ENCODE measurements at places on chromosomes 1 and 21. TPM values are rescaled to one million over a fixed set of nuclear protein-coding genes. Genes with fewer than 3 reads are reported as not detected.
A peak's percentile ranks its signal among the peaks of the same experiment; 100 is the strongest.

The HNRNPCL2 gene
- not detected for total RNA-seq

The WNT3A gene
- total RNA-seq, result not detected

The CSRP1 gene
- total RNA-seq, result 51.8 TPM

The ZNF648 gene
- total RNA-seq, result not detected

The NUAK2 gene
- 4.5 TPM for total RNA-seq

The RNPEP gene
- 48.3 TPM for total RNA-seq

The S100A10 gene
- 257 TPM for total RNA-seq

The CD48 gene
- 194 TPM for total RNA-seq

The ERICH3 gene
- total RNA-seq, result not detected

DNA sequence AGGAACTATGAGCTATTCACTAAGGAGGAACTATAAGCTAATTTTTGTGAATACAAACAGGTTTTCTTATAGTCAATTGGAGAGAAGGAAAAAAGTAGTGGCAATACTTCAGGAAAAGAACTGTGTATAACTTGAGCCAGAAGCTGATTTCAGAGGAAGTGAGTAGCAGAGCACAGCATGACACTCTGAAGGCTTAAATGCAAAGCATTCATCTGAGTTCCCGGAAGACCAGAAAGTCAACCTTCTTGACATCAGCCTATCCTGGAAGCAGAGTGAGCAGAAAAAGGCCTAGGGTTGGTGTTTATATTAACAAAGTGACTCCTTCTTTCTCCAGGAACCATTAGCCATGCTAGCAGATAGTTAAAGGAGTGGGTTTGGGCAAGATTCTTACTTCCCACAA, 545.2 kb downstream of the MRPL39 start:
- H3K27me3 ChIP-seq, result no peaks in the 10 kb centered on the region
- no peak for DNase-seq
- H3K4me3 ChIP-seq, result no peak overlapping the region
- H3K27ac ChIP-seq, result no peak overlapping the region

- no peak overlapping the region for H3K27ac ChIP-seq
- H3K4me3 ChIP-seq, result no peak overlapping the region
- DNase-seq, result no peak
- no peaks in the 10 kb centered on the region for H3K27me3 ChIP-seq
- peaks cover 24% of the 10 kb centered on the region for H3K4me1 ChIP-seq
Measured at GRCh38 chr1:31647106-31647505, 2.4 kb upstream of the PEF1 start.

GRCh38 chr21:45378258-45378966, 26.6 kb upstream of the COL18A1 start:
- H3K4me1 ChIP-seq, result no peaks in the 10 kb centered on the region
- H3K27ac ChIP-seq, result no peak overlapping the region
- no peak overlapping the region for H3K4me3 ChIP-seq
- no peak for DNase-seq
- H3K36me3 ChIP-seq, result no peaks in the 10 kb centered on the region
- peaks cover 24% of the 10 kb centered on the region for H3K27me3 ChIP-seq

DNA sequence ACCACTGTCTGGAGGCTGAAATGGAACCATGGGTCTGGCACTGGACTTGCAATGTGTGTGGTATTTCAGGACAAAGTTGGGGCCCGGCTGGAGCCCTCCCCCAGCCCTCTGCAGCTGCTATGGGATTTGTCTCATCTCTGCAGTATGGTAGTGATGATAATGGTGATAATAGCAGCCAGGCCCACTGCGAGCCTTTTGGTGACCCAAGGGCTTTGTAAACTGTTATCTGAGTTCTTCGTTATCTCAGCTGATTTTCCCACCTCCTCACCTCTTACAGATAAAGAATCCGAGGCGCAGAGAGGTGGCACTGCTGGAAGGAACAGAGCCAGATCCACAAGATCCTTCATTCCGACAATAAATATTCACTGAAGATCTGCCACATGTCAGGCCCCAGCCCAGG, 11.7 kb upstream of the WNT4 start:
- no peak overlapping the region for H3K27ac ChIP-seq
- no peaks in the 10 kb centered on the region for H3K4me1 ChIP-seq
- H3K27me3 ChIP-seq, result peaks cover 10% of the 10 kb centered on the region
- H3K4me3 ChIP-seq, result no peak overlapping the region
- no peak for DNase-seq
- H3K36me3 ChIP-seq, result no peaks in the 10 kb centered on the region

- H3K27me3 ChIP-seq, result no peaks in the 10 kb centered on the region
- H3K4me1 ChIP-seq, result no peaks in the 10 kb centered on the region
- DNase-seq, result no peak
- no peak overlapping the region for H3K4me3 ChIP-seq
Measured at GRCh38 chr1:182811975-182812722, 22.6 kb downstream of the NPL start.

GRCh38 chr1:30700528-30701257, 22.7 kb downstream of the MATN1 start:
- no peaks in the 10 kb centered on the region for H3K27me3 ChIP-seq
- H3K36me3 ChIP-seq, result no peaks in the 10 kb centered on the region
- H3K27ac ChIP-seq, result no peak overlapping the region
- no peaks in the 10 kb centered on the region for H3K4me1 ChIP-seq

DNA sequence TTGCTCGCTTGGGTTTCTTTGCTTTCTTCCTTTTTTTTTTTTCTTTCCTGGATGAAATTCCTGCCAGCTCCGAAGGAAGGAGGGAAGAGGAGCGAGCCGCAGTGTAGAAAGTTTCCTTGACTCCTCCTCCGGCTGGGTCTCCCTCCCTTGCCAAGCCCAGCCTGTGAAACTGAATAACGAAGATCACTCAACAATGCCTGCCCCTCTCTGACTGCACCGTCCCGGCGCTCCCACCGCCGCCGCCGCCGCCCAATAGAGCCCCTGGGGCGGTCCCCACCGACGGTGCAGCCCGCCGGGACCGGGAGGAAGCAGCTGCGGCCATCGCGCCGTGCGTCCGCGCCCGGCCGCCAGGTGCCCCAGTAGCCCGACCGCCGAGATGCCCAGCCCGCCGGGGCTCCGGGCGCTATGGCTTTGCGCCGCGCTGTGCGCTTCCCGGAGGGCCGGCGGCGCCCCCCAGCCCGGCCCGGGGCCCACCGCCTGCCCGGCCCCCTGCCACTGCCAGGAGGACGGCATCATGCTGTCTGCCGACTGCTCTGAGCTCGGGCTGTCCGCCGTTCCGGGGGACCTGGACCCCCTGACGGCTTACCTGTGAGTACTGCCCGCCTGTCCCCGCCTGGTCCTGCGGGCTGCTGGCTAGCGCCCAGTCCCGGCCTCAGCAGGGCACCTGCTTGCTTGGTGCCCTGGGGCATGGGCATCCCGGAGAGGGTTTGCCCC, at the start of gene LGR6:
Gene LGR6, plus strand, starts transcription at position 186 of the 714 bp plus-strand sequence. Its CDS starts 191 bp downstream, at position 377.
- H3K4me1 ChIP-seq, result peaks cover 7% of the 10 kb centered on the region
- DNase-seq, result no peak
- H3K36me3 ChIP-seq, result no peaks in the 10 kb centered on the region
- H3K27ac ChIP-seq, result no peak within 1 kb of the TSS
- H3K4me3 ChIP-seq, result no peak within 1 kb of the TSS

- no peak for DNase-seq
- H3K4me3 ChIP-seq, result no peak overlapping the region
- H3K27ac ChIP-seq, result peak overlapping the region; percentile 43
- H3K36me3 ChIP-seq, result peaks cover 37% of the 10 kb centered on the region
- H3K4me1 ChIP-seq, result peaks cover 83% of the 10 kb centered on the region
Measured at GRCh38 chr1:89616844-89617627, 15.9 kb upstream of the LRRC8C start.

- no peaks in the 10 kb centered on the region for H3K36me3 ChIP-seq
- H3K27me3 ChIP-seq, result peaks cover 32% of the 10 kb centered on the region
- no peak overlapping the region for H3K4me3 ChIP-seq
- peak; percentile 32 for DNase-seq
Measured at GRCh38 chr21:41612674-41613532, 104.9 kb upstream of the TMPRSS2 start.

DNA sequence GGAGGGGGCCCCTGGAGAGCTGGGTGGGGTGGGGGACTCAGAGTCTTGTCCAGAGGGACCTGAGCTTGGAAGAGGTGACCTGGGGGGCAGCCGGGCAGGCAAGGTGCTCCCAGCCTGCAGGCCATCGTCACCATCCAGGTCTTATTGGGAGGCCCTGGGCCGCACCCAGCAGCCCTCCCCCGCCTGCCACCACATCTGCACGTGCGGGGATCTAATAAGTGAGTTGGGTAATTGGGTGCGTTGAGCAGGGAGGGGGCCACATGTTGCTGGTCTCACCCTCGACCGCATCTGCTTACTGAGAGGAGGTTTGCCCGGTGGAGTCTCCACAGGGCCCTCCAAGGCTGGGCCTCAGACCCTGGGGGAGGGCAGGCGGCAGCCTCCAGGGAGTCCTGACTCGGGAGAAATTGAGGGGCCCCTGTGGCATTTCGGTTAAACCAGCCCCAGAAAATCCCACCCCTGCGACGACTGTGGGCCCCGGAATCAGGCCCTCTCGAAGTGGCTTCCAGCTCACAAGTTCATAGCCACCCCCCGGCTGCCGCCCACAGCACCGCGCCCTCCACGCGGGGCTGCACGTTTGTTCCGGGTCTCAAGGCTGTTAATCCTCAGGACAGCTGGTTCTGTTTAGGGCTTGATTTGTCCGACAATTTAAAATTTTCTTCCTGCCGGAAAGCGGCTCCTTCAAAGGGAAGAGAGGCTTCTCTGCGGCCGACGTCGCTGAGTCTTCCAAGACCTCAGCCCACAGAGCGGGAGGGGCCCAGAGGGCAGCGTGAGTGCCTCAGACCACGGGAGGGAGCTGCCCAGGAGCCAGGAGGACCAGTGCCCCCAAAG, 14.7 kb upstream of the COL6A2 start:
- no peaks in the 10 kb centered on the region for H3K4me1 ChIP-seq
- no peak for DNase-seq
- H3K27ac ChIP-seq, result no peak overlapping the region
- no peak overlapping the region for H3K4me3 ChIP-seq
- H3K36me3 ChIP-seq, result peaks cover 2% of the 10 kb centered on the region

GRCh38 chr21:33229099-33229783, 497 bp upstream of the IFNAR2 start:
- H3K36me3 ChIP-seq, result peaks cover 16% of the 10 kb centered on the region
- no peak for DNase-seq
- peaks cover 42% of the 10 kb centered on the region for H3K4me1 ChIP-seq
- H3K4me3 ChIP-seq, result peak overlapping the region; percentile 72

GRCh38 chr1:237241038-237241437, 199.1 kb downstream of the RYR2 start:
- H3K4me3 ChIP-seq, result no peak overlapping the region
- no peaks in the 10 kb centered on the region for H3K36me3 ChIP-seq
- DNase-seq, result no peak
- peaks cover 2% of the 10 kb centered on the region for H3K27me3 ChIP-seq

- H3K27ac ChIP-seq, result no peak overlapping the region
- H3K36me3 ChIP-seq, result no peaks in the 10 kb centered on the region
- H3K4me3 ChIP-seq, result no peak overlapping the region
- no peaks in the 10 kb centered on the region for H3K27me3 ChIP-seq
- no peak for DNase-seq
Measured at GRCh38 chr1:178060789-178061556, 32.9 kb upstream of the RASAL2 start.

GRCh38 chr1:25649505-25650288, 33.1 kb downstream of the MAN1C1 start:
- no peak overlapping the region for H3K4me3 ChIP-seq
- peaks cover 3% of the 10 kb centered on the region for H3K36me3 ChIP-seq
- H3K4me1 ChIP-seq, result peaks cover 19% of the 10 kb centered on the region
- peak; percentile 2 for DNase-seq
- H3K27me3 ChIP-seq, result no peaks in the 10 kb centered on the region

- H3K27ac ChIP-seq, result no peak overlapping the region
- H3K4me3 ChIP-seq, result no peak overlapping the region
- H3K4me1 ChIP-seq, result no peaks in the 10 kb centered on the region
- no peaks in the 10 kb centered on the region for H3K27me3 ChIP-seq
- DNase-seq, result no peak
Measured at GRCh38 chr21:22342889-22343288, 1344.7 kb downstream of the NCAM2 start.

DNA sequence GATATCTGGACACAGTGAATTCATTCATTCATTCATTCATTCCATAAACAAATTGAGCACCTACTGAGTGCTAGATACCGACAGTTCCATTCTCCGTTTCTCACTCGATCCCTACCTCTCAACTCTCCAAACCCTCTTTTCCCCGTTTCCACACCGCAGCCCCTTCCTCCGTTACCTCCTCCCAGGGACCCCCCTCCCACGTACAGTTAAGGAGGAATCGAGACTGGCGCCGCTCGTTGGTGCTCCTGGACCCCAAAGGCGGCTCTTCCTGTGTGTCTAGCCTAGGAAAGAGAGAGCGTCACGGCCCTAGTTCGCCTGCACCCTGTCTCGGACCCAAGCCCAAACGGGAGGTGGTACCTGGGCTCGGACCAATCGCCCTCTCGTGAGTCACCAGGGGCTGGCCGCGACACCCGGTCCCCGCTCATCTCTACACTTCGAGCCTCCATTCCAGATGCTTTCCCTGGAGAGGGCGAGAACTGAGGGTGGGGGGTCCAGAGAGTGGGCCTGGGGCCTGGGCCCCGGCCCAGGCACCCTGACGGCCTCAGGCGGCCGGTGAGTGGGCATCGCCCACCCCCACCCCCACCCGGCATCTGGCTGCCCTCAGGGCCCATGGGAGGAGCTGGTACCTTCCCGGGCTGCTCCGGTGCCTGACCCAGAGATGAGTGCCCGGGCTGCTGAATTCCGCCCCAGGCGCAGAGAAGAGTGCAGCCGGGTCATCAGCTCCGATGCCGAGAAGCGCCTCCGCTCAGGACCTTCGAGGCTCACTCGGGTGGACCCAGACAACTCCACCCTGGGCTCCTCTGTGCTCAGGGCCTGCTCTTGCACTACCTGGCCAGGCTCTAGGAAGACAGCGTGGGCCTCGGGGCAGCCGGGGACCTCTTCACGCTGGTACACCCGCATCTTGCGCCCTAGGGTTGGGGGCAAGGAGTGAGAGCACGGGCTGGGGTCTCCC, 4.9 kb downstream of the ARHGEF19 start:
- DNase-seq, result no peak
- H3K36me3 ChIP-seq, result peaks cover 5% of the 10 kb centered on the region
- peak overlapping the region; percentile 80 for H3K4me3 ChIP-seq
- H3K27me3 ChIP-seq, result no peaks in the 10 kb centered on the region

DNA sequence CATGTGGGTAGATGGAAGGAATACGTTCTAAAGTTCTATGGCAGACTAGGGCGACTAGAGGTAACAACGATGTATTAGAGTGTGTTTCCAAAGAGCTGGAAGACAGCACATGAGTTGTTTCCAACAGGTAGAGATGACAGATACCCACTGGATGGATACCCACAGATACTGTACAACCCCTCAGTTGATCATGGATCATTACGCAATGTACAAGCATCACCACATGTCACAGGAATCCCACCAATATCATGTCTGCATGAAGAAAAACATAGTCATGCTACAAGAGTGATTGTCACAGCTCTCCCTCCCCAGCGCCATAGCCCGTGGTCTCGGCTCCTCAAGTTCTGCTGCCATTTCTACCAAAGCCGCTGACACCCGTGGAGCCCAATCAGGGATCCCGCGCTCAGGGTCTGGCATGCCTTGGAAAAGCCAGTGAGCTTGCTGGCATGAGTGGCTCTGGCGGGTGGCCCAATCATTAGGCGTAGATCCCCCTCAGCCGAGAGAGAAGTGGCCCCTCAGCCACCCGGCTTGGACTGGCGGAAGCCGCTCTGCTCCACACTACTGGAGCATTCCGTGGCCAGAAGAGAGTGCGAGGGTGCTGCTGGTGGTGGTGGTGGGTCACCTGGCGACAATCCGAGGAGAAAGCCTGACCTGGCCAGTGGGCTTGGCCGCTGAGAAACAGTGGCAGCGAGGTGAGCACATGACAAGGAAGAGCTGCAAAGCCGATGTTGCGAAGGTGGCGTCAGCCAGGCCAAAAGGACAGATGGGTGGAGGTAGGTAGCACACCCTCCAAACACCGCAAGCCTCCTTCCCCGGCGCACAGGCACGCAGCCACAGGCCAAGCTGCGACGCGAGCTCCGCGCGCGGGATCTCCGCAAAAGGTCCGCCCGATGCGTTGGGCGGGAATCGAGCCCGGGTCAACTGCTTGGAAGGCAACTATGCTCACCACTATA, 65.7 kb upstream of the FCGR2A start:
- H3K4me3 ChIP-seq, result peak overlapping the region; percentile 74
- peaks cover 12% of the 10 kb centered on the region for H3K4me1 ChIP-seq
- H3K27ac ChIP-seq, result peak overlapping the region; percentile 42
- peaks cover 31% of the 10 kb centered on the region for H3K27me3 ChIP-seq
- DNase-seq, result peak; percentile 54
